ENCODE measurements at places on chromosomes 6 and 20.

DNA sequence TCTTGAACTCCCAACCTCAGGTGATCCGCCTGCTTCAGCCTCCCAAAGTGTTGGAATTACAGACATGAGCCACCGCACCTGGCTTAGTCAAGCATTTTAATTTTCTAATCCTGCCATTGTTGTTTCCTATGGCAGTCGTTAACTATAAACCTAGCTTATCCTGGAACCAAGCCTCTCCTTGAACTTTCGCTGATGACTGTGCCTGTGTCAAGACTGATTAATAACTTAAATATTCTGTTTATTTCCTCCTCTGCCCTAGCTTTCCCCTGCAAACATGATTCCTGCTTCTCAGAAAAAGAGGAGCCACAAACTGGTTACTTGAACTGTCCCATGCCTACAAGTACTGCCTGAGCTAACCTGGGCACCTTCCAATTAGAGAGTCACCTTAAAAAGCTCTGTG is 1.5 kb downstream of the VNN1 start:
- no peak for DNase-seq

DNA sequence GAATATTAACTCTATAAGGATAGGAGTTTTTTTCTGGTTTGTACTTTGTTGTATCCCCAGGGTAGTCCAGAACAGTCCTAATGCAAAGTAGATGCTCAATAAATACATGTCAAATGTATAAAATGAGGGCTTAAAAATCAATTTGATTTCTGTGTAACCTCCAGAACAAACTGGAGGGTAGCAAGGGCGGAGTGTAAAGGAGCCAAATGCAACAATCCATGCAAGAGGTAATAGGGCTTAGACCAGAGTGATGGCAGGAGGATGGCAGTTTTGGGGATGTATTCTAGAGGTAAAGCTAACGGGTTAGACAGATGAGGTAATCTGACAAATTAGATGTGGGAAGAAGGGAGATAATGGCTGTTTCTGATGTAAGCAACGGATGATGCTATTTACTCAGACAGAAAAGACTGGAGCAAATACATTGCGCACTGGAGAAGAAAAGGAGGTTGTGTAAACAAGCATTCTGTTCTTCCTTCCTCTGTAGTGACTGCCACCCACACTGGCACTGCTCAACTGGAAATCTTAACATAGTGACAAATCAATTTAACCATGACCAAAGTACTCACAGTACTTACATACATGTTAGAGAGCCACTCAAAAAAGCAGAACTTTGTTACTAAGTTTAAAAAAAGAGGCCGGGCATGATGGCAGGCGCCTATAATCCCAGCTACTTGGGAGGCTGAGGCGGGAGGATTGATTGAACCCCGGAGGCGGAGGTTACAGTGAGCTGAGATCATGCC is 2.0 kb downstream of the ZNF318 start:
- no peak for DNase-seq

DNA sequence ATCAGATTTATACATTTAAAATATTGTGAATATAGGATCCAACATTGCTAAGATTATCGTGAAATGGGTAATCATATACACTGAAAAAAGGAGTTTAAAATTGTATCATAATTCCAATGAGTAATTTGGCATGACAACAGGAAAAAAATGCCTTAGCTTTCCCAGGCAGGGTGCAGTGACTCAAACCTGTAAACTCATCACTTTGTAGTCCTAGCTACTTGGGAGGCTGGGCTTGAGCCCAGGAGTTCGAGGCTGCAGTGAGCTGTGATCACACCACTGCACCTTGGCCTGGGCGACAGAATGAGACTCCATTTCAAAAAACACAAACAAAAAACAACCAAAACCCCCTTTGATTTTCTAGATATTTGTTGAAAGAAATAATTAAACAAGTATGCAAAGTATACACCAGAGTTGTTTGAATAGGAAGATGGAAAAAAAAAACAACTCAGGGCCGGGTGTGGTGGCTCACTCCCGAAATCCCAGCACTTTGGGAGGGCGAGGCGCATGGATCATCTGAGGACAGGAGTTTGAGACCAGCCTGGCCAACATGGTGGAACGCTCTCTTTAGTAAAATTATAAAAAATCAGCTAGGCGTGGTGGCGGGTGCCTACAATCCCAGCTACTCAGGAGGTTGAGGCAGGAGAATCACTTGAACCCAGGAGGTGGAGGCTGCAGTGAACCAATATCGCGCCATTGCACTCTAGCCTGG is 98.7 kb downstream of the TRERF1 start:
- no peak for DNase-seq

- no peak for DNase-seq
Observed at GRCh38 chr6:87827346-87827745, 125.3 kb upstream of the AKIRIN2 start.

- no peak for DNase-seq
Observed at GRCh38 chr20:15446373-15446772, 1109.0 kb upstream of the FLRT3 start.

DNA sequence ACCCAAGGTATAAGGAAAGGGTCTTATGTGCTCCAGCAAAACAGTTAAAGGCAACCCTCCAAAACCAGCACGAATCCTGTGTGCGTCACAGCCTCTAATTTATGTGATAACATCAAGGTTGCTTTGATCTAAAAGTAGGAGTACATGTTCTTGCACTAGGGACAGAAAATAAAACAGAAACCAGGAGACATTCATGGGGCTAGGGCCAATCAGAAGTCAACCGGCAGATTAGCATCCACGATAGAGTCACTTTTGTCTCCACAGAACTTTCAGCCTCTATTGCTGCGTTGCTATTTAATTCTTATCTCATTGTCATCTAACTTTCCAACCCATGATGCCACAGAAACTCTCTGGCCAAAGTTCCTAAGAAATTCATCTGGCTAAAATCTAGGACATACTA is 178.8 kb upstream of the PTCHD4 start:
- DNase-seq = no peak

DNA sequence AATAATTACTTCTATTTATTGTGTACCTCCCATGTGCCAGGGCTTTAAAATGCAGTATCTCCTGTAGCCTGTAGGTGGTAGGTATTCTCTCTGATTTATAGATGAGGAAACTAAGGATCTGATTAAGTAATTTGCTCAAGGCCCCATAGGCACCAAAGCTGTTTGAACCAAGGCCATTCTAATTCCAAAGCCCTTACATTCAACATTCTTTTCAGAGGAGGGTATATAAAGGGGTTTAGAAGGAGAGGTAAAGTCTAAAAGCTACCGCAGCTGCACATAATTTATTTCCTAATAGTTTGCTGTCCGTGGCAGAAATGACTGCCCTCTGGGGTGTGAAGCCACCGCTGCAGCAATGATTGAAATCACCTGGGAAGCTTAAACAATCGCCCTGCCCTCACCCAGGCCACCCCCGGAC is 95.0 kb upstream of the FAM8A1 start:
- DNase-seq = no peak

- DNase-seq = no peak
Observed at GRCh38 chr6:32940656-32941213, at the start of gene HLA-DMB. Gene HLA-DMB (minus strand): TSS chr6:32941028. CDS start chr6:32940807, 221 bp downstream.

DNA sequence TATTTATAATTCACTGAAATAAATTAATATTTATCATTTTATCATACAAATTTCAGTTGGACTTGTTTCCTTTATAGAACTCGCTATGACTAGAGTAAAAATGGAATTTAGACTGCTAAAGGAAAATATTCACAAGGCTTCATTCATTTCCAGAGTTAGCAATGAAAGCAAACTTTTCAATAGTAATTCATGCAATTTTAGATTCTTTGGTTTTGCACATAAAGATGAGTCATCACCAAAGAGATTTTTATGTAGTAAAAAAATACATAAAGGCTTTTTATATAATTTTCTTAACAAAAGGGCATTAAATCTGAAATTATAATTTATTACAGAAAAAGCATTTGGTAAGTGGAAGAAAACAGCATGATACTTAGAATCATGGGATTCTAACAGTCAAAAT is 37.2 kb upstream of the STXBP5 start:
- DNase-seq = no peak

- DNase-seq = no peak
Observed at GRCh38 chr6:127749095-127749494, 151.8 kb downstream of the THEMIS start.

- no peak for DNase-seq
Observed at GRCh38 chr20:19835533-19836222, 77.6 kb downstream of the RIN2 start.

- no peak for DNase-seq
Observed at GRCh38 chr6:155077784-155078183, 82.7 kb downstream of the TIAM2 start.

- no peak for DNase-seq
Observed at GRCh38 chr20:13900496-13900895, 89.9 kb downstream of the SEL1L2 start.

DNA sequence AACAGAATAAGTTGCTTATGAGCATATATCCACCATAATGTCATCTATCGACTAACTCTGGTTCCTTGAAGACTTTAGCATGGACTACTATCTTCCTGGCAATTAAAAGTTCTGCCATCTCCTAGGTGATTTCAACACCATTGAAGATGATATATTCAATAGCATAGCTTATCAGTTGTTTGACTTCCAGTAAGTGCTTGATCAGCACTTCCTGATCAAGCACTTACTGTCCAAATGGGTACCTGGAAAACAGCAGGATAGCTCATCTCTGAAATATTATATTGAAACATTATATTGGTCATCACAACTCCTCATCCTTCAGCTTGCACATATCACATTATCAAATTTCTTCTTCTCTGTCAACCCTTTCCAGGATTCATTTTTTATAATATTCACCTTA is 75.5 kb upstream of the HMGCLL1 start:
- no peak for DNase-seq

DNA sequence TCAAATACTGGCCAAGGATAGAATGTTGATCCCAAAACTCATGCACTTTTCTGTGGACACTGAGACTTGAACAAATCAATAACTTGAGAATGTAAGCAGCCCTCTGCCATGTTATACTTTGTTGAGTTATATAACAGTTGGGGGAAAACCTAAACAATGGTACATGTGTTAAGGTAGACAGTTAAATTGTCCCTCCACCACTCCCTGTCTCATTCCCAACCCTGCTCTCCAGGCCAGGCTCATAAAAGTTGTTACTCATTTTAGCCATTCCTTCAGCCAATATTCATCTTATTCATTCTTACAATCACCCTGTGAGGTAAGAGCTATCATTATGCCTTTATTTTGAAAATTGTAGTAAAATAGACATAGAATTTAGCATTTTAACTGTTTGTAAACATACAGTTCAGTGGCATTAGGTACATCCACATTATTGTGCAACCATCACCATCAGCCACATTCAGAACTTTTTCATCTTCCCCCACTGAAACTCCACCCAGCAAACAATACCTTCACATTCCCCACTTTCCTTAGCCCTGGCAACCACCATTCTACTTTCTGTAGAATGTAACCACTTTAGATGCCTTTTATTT is 38.2 kb upstream of the IER3 start:
- DNase-seq = no peak

GRCh38 chr6:36578431-36578830 is 15.7 kb upstream of the SRSF3 start:
- no peak for DNase-seq

GRCh38 chr6:105802703-105803102 is 283.4 kb upstream of the PRDM1 start:
- no peak for DNase-seq

DNA sequence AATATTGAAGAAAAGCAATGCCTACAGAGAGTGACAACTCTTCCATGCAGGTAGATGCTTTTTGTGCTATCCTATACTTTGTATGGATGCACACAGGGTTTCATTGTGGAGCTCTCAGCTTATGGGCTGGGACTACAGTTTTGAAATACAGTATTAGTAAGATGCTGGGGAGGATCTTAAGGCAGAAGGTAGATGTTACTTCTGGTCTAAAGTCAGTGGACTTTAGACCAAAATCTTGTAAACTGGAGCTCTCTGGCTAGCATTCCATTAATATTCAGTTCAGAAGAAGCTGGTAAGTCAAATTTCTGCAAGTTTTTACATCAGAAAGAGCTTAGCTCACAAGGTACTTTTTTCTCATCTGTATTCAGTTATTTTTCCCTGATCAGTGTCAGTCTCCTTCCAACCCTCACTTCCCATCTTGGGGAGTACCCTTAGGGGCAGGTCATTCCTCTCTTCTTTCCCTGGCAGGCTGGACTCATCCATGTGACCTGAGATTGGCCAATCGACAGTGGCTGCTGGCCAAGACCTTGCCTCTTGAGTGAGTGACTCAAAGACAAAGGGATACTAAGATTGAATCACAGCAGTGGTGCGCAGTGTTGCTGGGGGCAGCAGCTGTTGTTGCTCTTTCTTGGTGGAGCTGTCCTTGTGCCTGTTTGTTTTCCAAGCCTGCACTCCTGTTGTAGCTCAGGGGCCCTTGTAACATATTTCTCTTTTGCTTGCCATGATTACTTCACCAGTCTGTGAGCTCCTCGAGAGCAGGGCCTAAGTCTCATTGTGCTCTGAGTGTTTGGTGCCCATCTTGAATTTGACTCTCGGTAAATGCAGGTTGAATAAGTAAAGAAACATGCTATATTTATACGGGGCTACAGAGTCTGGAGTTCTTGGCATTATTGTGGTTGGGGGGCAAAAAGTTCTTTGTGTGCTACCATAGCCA is 2.8 kb upstream of the PHF20 start:
- peak; percentile 21 for DNase-seq

DNA sequence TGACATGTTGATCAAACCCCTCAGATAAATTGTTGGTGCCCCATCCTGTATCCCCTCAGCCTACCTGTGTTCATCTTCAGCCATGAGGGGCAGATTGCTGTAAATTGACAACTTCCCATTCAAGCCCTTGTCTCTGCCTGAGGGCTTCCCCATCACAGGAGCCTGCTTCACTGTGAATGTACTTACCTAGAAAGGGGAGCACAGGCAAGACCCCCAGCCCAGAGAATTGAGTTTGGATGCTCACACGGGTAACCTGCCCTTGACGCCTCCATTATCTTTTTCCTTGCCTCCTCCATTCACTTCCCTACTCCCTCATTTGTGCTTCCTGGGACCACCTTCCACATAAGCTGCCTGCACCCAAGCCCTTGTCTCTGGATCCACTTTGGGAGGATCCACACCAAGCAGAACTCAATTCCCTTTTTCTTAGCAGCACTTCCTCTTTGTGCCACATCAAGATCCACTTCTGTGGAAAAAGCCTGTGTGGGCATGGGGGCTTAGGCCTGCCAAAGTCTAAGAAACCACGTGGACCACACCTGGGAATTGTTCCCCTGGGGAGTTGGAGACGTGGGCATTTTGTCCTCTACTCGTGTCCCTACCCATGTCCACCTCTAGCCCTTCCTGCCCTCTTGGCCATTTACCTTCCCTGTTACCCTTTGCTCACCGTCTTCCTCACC is 103.4 kb upstream of the FOXA2 start:
- no peak for DNase-seq

DNA sequence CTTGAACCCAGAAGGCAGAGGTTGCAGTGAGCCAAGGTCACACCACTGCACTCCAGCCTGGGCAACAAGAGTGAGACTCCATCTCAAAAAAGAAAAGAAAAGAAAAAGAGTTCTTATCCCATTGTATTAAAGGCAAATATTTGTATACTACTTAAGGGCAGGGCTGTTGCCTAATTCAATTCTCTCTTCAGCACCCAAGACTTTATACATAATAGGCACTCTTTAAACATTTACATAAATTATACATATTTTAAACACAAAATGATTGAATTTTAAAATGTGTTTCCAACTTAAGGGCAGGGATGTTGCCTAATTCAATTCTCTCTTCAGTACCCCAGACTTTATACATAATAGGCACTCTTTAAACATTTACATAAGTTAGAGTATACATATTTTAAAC is 424.3 kb upstream of the ARID1B start:
- DNase-seq = no peak
